Right cardiac atrium (tissue), 5 donors: ENCODE measurements at places on chromosomes 2 and 18. TPM values are rescaled to one million over a fixed set of nuclear protein-coding genes. Genes with fewer than 3 reads are reported as not detected.

- peak; percentile 80 for DNase-seq
Observed at GRCh38 chr2:64327510-64328414, 126.2 kb upstream of the LGALSL start.

DNA sequence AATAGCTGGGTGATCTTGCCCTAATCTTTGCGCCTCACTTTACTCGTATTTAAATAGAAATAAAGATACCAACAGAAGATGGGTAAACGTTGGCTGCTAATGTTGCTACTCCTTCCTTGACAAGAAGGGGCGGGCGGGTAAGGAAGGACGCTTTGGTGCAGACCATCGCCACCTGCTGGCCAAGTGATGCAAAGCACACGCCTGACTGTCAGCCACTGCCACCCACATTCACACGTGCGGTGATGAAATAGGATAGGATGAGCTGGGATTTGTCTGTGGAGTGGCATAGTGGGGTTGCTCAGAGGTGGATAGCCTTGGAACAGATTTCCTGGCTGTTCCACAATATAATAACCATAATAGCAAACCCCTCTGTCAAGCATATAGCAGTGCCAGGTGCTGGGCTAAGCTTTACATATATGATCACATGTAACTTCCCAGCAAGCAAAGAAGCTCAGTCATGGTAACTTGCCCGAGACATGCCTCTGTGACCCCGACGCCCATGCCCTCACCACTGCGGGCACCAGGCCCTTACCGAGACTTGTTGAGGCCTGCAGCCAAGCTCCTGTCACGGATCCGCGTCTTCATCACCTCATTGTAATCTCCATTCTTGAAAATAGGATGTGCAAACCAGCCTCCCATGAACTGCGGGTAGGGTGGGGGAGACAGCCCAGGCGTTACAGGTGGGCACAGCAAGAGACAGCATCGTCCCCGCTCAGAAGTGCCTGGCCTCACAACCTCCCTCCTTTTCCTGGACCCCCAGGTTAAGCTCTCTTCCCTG lies 39.3 kb downstream of the LCT start:
- peak; percentile 69 for DNase-seq

GRCh38 chr18:10131460-10132395 lies 217.9 kb downstream of the VAPA start:
- peak; percentile 59 for DNase-seq

GRCh38 chr2:214604861-214605260 lies 194.0 kb downstream of the VWC2L start:
- no peak for DNase-seq

DNA sequence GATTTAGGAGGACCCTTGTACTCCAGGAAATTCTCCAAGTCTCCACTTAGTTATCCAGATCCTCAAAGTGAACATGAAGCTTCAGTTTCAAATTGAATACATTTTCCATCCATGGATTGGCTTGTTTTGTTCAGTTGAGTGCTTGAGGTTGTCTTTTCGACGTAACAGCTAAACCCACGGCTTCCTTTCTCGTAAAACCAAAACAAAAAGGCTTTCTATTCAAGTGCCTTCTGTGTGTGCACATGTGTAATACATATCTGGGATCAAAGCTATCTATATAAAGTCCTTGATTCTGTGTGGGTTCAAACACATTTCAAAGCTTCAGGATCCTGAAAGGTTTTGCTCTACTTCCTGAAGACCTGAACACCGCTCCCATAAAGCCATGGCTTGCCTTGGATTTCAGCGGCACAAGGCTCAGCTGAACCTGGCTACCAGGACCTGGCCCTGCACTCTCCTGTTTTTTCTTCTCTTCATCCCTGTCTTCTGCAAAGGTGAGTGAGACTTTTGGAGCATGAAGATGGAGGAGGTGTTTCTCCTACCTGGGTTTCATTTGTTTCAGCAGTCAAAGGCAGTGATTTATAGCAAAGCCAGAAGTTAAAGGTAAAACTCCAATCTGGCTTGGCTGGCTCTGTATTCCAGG lies at the start of gene CTLA4:
CTLA4 (plus strand) TSS at position 211 of the 640 bp plus-strand sequence; CDS start at position 383, 172 bp downstream.
- no peak for DNase-seq

DNA sequence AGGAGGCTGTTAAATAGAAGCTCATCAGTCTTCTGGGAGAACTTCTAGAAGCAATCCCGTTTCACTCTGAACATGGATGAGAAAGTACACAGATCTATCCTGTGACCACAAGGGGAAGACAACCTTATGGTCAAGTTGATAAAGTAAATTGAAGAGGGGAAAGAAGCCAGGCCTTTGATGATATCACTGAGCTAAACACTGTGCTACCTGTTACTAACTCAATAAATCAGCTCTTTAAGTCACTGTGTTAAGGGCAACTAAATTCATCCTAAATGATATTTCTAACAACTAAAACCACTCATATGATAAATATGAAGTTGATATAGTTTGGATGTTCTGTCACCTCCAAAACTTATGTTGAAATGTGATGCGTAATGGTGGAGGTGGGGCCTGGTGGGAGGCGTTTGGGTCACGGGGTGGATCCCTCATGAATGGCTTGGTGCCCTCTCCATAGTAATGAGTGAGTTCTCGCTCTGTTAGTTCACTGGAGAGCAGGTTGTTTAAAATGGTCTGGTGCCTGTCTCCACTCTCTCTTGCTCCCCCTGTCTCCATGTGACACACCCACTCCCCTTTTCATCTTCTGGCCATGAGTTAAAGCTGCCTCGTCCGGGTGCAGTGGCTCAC lies 23.6 kb downstream of the OLA1 start:
- DNase-seq: no peak

DNA sequence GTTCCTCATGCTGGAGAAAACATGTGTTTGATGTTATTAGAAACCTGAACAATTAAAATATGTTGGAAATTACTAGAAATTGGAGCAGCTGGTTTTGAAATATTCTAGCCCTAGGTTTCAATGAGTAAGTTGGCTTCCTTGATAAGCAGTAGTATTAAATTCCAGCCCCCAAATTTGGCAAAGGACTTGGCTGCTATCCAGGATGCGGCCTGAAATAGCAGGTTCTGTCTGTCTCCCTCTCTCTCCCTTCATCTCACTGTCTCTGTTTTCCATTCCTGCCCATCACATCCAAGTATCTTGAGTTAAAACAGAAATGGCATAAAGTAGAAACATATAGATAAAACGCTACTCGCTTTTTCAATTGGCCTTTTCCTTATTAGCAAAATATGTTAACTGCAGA lies 20.9 kb upstream of the GPR45 start:
- DNase-seq: no peak

DNA sequence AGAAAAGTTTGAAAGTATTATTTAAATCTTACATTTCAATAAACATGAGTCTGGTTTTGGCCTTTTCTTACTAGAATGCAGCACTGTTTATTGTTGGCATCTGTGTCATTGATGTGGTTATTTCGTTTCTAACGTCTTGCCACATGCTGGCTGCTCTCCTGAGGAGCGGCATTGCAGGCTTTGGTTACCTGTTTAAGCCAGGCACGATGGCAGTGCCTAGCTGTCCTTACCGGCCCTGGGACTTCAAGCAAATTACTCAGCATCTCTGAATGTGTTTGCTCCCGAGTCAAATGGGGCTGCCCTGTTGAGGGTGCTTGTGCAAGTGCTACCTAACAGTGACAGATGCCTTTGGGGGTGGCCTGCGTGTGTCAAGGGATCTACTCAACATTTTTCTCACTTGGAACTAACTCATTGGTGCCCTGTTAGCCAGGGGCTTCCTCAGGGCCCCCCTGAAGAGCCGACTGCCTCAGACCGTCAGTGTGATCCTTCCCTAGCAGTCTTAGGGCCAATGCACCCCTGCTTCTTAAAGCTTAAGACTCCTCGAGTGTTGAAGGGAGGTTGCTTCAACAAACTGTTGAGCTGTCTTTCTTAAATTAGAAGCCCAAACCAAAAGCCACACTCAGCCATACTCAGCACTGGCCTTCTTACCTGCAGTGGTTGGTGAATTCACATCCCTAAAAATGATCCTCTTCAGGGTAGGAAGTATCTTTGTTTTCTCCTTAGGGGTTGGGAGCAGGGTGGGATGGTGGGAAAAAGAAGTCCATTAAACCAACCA lies 151.5 kb downstream of the NCK2 start:
- DNase-seq: no peak

DNA sequence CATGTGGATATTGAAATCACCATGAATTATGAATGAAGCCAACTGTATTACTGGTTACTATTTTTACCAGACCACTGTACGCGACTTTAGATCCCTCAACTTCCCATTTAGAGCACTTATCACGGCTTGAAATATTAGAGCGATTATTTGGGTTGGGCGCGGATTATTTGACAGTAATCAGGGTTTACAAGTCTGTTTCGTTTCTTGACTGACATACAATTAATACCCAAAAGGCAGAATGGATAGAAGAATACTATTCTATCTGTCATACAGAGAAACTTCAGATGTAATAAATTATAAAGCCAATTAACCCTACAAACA lies 496 bp upstream of the NAPG start:
- DNase-seq: no peak

DNA sequence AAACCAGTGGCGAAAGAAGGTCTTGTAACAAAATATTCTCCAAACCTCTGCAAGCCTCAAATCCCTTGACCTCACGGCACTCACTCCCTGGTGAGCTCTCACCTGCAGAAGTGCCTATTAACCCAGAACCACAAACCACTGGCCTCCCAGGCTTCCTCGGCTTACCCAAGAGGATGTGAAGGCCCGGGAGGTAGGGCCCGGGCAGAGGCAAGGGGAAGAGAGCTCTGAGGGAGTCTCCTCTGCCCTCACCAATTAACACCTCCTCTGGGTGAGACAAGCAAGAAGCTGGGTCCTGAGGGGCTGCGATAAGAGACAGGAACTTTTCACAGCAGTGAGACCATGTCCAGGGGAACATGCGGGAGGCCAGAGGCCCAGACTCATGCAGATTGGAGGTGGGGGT lies 53.7 kb downstream of the EMX1 start:
- no peak for DNase-seq

GRCh38 chr2:105455488-105456003 lies 56.7 kb upstream of the FHL2 start:
- DNase-seq: no peak

- peak; percentile 45 for DNase-seq
Observed at GRCh38 chr2:7570247-7570646, 653.0 kb downstream of the RNF144A start.

CCDC68 gene
- 5.4 TPM for total RNA-seq

IL1F10 gene
- not detected for total RNA-seq

YWHAQ gene
- total RNA-seq: 154 TPM

TNFRSF11A gene
- total RNA-seq: 1.7 TPM

ZNF521 gene
- total RNA-seq: 45.4 TPM

IL18RAP gene
- 0.23 TPM for total RNA-seq

NEU4 gene
- 1.4 TPM for total RNA-seq
